ENCODE measurements at places on chromosomes 12 and 14.

DNA sequence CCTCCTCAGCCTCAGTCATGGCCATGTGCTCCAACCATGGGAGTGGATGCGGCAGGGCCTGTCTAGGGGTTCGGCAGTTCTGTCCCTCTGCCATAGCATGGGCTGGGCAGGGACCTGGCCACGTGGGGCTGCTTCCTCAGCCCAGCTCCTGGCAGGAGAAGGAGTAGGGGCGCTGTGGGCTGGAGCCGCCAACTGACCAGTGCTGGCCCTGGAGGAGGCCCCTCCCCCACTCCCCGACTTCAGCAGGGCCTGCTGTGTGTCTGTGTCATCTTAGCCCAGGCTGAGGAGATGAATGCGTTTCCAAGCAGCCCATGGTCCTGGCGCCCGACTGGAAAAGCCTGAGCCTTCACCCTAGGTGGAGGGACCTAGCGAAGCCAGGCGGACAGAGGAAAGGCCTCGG lies 2.7 kb upstream of the PACS2 start:
- no peak for DNase-seq

- DNase-seq, result peak; percentile 29
These were observed 25.6 kb downstream of the SETD1B start for GRCh38 chr12:121829250-121829918.

DNA sequence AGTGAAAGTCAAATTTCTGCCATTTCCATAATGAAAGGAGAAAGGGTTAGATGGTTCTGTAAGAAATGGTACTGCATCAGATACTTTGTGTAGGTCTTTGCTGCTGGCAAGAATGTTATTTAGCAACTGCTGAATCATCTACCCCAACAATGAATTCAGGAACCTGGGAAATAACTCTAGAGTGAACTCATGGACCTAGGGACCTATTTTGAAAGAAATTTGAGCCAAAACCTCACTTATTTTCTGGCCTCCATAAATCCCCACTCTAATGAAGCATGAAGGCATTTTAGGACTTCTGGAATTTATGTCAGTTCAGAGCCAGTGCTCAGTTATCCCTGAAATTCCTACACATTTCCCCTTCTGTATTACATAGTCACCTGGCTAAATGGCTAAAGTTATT lies 50.9 kb upstream of the CPNE8 start:
- DNase-seq, result no peak

DNA sequence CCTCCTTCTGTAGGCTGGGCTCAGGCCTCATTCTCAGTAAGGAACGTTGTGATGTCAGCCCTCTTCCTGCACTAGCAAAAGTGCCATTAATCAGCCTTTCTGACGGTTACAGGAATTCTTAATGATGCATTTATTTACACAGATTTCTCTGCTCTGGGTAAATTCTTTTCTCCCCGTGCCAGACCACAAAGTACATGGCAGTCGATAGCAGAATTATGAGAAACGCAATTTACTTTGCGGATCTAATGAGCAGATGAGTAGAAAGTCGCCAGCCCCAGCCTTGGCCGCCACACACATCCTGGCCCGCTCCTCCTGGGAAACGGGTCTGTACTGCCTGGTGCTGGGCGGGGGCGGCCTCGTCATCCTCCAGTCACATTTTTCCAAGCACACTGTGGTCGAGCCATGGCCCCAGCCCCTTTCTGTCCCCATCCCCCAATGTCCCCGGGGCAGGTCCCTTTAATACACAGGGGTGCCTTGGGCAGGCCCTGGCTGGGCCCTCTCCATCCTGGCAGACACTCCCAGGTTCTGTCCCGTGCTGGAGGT lies 25.9 kb downstream of the NOC4L start:
- DNase-seq, result no peak

GRCh38 chr12:45260104-45260815 lies 44.4 kb downstream of the ANO6 start:
- no peak for DNase-seq

DNA sequence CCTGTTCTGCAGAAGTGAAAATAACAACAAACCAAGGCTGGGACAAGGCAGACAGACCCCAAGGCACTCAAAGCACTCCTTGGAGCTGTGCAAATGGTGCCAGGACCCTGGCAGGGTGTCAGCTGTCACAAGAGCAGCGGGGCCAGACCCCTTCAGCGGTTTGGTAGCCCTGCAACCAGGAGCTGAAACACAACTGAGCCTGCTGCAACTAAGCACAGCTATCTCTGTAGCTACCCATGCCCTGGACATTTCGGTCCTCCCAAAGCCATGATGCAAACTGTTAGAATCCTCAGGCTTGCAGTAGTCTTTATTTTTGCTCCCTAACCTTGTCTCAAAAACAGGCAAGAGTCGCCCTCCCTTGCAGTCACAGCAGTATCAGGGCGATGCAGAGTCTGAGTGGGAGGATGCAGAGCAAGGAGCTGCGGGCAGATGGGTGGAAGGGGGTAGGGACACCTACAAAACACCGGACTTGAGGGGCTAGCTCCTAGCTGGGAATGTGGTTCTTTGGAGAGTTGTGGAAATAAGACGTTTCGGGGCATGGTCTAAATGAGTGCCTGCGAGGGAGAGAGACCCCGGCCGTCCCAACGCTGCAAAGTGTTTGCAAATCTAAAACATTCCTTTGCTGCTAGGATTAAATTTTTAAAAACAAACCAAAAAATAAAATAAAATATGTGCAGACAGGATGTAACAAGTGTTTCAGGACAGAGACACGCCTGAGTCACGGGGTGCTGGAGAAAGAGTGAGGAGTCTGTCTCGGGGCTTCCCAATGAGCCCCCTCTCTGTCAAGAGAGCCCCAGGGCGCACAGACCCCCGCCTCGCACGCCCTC lies 1.0 kb downstream of the NUAK1 start:
- peak; percentile 53 for DNase-seq

DNA sequence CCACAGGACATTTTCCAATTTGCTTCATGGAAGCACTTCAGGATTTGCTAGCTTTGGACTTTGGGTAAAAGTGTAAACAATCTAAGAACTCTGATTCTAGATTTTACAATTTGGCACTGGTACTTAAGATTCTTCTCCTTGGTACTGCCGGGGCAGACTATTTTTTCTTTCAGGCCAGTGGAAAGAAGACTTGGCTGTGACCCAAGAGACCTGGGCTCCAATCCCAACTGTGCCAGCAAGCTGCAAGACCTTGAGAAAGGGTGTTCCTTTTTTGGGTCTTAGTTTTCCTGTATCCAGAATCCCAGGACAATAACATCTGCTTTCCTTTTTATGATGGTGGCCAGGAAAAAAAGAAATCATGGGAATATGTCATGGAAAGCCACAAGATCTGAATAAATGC lies 148.1 kb upstream of the CRY1 start:
- DNase-seq, result no peak

DNA sequence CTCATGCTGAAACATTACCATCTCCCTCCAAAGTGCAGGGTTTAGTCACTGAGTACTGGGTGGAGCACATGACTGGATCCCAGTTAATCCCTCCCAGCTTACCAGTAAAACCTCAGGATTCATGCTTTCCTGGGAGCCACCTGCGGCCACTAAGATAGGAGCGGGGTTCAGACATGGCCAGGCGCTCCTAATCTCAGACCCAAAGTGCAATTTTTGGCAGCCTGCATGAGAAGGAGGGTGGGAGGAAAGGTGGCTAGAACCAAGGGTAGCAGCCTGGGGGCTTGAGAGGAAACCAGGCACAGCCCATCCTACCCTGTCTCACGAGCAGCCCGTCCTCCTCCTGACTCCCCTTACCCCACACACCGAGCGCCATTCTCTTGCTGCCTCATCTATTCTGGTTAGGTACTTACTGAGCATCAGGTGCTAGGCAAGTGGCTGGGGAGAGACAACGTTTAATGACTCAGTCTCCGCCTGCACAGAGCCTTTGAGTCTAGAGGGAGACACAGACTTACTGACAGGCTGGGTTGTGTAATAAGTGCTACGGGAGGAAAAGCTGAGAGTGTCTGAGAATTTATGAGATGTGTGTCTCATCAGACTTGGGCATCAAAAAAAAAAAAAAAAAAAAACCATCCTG lies 9.9 kb downstream of the GPRC5A start:
- DNase-seq, result no peak

DNA sequence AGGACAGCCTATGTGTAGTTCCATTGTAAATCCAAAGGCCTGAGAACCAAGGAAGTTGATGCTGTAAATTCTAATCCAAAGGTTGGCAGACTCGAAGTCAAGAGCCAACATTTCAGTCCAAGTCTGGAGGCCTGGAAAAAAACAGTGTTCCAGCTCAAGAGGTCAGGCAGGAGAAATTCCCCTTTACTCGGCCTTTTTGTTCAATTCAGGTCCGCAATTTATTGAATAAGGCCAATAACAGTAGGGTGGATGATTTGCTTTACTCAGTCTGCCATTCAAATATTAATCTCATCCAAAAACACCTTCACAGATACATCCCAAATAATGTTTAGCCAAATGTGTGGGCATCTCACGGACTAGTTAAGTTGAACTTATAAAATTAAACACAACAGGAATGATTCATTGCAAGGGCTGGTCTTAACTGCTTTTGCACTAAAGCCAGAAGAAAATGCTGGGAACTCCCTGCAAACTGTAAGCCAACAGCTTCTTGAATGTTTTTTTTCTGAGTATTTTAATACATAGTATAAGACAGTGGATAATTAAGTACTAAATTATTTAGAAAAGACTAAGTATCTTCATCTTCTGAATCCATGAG lies 197.4 kb upstream of the GARIN6 start:
- no peak for DNase-seq

GRCh38 chr14:85316701-85317410 lies 213.1 kb upstream of the FLRT2 start:
- DNase-seq, result no peak

GRCh38 chr12:105330931-105331804 lies 677 bp downstream of the C12orf75 start:
- peak; percentile 79 for DNase-seq

DNA sequence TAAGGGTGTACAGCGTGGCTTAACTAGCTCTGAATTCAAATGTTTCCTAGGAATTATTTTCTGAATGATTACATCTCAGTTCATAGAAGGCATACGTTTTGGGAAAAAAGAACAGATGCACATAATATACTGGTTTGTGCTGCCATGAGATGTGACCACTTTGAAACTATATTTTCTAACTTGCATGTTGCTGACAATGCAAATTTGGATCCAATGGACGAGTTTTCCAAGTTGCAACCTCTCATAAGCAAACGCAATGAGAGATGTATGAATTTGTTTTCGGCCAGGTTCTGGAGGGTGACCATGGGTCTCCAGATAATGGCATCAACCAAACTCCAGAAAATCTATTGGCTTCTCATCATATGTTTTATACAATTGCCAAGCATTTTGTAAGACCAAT lies 1445.4 kb downstream of the AACS start:
- DNase-seq, result no peak

GRCh38 chr12:104888892-104889291 lies 69.2 kb downstream of the SLC41A2 start:
- DNase-seq, result no peak

DNA sequence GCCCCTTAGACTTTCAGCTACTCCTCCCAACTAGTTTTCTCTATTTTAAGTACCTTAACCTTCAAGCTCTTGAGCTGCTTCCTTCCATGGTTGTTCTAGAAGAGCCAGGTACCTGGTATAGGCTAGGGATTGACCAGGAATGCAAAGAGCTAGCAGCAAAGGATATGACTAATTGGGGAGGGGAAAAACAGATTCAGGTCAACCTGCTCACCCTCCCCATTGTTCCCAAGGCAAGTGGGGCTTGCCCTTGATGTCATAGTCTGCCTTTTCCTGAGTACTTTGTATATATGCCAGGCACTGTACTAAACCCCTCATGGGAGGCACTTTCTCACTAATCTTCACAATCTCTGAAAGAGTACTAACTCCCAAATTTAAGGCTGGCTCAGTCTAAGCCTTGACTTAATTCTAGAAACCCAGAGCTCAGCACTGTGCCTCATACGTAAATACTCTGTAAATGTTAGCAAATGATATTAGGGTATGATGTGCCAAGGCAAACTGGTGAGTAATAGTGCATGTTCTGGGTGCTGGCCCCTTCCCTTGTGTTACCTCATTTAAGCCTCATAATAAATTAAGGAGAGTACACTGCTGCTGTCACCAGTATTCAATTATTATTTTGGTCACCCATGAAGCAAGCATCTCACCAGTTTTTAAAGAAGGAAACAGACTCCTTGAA lies 42.2 kb downstream of the SUDS3 start:
- no peak for DNase-seq

DNA sequence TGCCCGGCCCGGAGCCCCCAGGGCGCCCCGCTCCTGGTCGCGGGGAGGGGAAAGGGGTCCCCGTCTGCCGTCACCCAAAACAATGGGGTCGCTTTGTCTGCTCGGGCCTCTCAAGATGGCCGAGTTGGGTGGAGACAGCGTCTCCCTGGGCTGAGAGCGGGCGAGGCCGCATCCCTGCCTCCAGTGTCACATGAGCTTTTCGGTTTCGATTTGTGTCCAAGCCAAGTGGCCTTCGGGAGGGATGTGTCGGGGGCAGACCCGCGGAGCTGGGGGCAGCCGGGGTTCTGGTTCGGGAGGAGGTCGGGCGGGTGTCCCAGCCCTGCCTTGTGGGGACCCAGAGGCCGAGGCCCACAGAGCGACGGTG lies 790 bp downstream of the DYNC1H1 start:
- DNase-seq, result peak; percentile 68

DNA sequence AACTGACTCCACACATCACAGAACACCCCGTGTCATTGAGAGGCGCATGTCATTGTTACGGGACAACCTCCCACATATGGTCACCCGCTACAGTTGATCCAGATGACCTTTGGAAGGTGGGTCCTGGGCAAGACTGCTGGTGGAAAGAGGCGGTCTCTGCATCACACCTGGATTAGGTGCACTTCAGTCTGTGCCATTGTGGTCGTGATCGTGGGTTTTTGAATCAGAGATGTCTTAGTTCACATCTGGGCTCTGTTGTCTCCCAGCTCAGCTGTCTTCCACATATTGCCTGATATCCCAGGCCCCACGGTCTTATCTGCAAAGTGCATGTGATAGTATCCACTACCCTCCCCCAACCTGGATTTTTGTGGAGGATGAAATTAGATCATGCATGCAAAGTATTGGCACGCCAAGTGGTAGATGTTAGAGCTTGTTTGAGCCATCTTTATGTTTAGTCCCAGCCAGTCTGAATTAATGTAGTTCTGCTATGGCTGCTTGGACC lies 208.7 kb upstream of the FOXN3 start:
- DNase-seq, result no peak

DNA sequence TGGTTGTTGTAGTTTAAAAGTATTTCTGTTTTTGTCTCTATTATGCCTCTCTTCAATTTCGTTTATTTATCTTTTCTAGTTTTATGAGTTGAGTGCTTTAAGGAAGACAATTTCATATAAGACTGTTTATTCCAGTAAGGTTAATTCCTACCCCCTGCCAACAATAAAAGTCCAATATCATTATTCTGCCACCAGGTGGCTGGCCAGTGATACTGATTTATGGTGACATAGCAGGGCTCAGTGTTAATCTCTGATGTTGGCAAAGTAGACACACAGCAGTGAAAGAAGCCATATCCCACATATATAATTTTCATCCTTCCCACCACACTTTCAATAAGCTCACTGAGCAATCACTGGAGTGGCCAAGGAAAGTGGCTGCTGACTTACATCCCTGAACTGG lies 69.0 kb upstream of the BMP4 start:
- peak; percentile 58 for DNase-seq

DNA sequence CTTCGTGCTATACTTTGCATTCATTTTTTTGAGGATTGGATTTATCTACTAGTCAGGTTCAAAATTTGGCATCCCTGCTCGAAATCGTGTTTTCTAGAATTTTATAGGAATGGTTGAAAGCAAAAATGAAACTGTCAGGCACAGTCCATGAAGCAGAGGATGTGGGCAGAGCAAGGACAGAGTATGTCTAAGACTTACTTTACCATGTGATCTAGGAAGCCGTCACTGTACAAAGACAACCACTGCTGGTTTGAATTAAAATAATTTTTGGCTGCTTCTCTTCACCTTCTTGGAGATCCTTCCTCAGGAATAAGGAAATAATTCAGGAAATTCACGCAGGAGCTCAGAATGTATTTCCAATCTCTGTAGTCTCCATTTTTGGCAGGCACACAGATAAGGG lies 31.6 kb upstream of the SGPP1 start:
- DNase-seq, result no peak
